Lung (tissue), 17 donors: ENCODE measurements at places on chromosomes 2 and 18. TPM values are rescaled to one million over a fixed set of nuclear protein-coding genes. Genes with fewer than 3 reads are reported as not detected.

DNA sequence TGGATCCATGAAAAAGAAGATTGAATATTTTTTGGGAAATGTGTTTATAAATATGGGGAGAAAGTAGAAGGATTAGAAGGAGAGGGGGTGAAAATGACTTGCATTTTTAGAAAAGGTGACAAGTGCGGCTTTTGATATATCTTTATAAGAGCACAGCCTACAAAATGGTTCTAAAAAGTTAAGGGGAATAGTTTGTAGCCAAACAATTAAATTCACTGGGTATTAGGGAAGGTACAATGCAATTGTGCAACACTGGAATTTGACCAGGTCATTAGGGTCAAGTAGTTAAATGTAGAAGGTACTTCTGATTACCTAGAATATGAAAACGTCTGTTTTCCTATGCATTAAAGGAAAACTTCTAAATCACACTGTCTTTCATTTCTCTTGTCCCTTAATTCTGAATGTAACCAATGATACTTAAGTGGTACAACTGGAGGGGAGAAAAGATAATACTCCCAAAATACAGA, 44.5 kb upstream of the SERTAD2 start:
- H3K27ac ChIP-seq: no peak overlapping the region
- no peaks in the 10 kb centered on the region for H3K27me3 ChIP-seq
- no peak for DNase-seq
- no peaks in the 10 kb centered on the region for H3K4me1 ChIP-seq
- H3K36me3 ChIP-seq: no peaks in the 10 kb centered on the region

GRCh38 chr2:118309946-118310680, 221.8 kb downstream of the INSIG2 start:
- H3K4me1 ChIP-seq: no peaks in the 10 kb centered on the region
- H3K36me3 ChIP-seq: no peaks in the 10 kb centered on the region
- H3K27me3 ChIP-seq: peaks cover 10% of the 10 kb centered on the region
- DNase-seq: peak; percentile 85
- H3K4me3 ChIP-seq: peak overlapping the region; percentile 13

DNA sequence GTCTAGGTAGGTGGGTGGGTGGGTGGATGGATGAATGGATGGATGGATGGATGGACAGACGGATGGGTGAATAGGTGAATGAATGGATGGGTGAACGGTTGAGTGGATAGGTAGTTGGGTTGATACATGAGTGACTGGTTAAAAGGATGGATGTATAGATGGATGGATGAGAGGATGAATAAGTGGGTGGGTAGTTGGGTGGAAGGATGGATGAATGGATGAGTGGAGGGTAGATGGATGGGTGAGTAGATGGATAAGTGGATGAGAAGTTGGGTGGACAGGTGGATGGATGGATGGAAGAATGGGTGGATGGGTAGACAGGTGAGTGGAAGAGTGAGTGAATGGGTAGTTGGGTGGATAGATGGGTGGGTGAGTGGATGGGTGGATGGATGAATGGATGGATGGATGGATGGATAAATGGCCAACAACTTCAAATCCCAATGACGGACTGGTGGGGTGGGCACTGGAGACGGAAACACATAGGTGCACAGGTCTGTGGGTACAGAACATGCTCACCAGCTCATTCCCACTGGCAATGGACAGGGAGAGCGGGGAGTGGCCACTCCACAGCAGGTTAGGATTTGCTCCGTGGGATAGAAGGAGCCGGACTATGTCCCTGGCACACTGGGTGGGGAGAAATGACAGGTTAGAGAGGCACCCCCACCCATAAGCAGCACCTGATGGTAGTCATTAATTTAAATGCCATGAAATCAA, 48.8 kb downstream of the ANKMY1 start:
- no peak overlapping the region for H3K27ac ChIP-seq
- no peak overlapping the region for H3K4me3 ChIP-seq
- no peaks in the 10 kb centered on the region for H3K36me3 ChIP-seq
- peaks cover 1% of the 10 kb centered on the region for H3K4me1 ChIP-seq

GRCh38 chr2:66846887-66847286, 412.0 kb downstream of the MEIS1 start:
- no peaks in the 10 kb centered on the region for H3K36me3 ChIP-seq
- H3K4me1 ChIP-seq: peaks cover 3% of the 10 kb centered on the region
- H3K4me3 ChIP-seq: no peak overlapping the region
- H3K27ac ChIP-seq: no peak overlapping the region
- no peaks in the 10 kb centered on the region for H3K27me3 ChIP-seq
- DNase-seq: no peak

DNA sequence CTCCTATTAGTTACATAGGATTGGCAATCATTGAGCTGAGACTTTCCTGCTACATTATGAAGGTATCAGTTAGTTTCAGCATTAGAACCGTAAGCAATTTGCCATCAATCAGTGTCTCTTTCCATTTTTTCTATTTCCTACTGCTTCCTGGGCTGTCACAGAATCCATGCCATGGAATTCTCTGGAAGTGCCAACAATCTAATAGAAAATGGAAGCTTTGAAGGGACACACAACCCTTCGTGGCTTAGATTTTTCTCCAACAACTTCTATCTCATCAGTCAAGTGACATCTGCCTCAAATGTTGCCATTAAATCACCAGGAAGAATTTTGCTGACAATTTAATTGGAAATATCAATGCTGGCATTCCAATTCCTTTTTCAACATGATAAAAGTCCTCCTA, 183.5 kb upstream of the PARD3B start:
- no peak for DNase-seq
- no peak overlapping the region for H3K27ac ChIP-seq
- H3K4me3 ChIP-seq: no peak overlapping the region
- no peaks in the 10 kb centered on the region for H3K27me3 ChIP-seq
- no peaks in the 10 kb centered on the region for H3K36me3 ChIP-seq

DNA sequence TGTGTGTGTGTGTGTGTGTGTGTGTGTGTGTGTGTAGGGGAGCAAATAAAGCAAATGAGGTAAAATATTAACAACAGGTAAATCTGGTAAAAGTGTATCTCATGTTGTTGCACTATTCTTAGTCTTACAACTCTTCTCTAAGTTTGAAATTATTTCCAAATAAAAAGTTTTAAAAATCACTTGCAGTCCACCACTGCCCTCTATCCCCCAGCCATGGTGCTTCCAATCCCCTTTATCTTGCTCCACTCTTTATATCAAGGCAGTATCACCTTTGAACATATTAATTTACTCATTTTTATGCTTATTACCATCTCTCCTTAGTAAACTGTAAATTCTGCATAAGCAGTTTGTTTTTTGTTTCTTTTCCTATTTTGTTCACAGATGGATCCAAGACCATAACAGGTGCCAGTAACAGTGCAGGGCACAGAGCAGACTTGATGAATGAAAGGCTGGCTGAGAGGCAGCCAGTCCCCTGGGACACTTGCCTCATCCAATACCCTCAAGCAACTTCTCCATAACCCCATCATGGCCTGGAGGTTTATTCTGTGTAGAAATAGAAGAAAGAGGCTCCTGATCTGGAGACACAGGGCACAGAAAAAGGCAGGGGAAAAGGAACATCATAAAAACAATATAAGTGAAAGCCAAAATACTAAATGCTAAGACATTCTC, 67.6 kb downstream of the LDAH start:
- no peak overlapping the region for H3K27ac ChIP-seq
- no peak for DNase-seq
- no peak overlapping the region for H3K4me3 ChIP-seq
- peaks cover 3% of the 10 kb centered on the region for H3K36me3 ChIP-seq
- H3K27me3 ChIP-seq: no peaks in the 10 kb centered on the region
- no peaks in the 10 kb centered on the region for H3K4me1 ChIP-seq

GRCh38 chr2:17758118-17758517, 4.2 kb downstream of the GEN1 start:
- H3K4me1 ChIP-seq: peaks cover 3% of the 10 kb centered on the region
- H3K27ac ChIP-seq: no peak overlapping the region
- no peaks in the 10 kb centered on the region for H3K27me3 ChIP-seq
- no peak overlapping the region for H3K4me3 ChIP-seq
- no peak for DNase-seq
- no peaks in the 10 kb centered on the region for H3K36me3 ChIP-seq

DNA sequence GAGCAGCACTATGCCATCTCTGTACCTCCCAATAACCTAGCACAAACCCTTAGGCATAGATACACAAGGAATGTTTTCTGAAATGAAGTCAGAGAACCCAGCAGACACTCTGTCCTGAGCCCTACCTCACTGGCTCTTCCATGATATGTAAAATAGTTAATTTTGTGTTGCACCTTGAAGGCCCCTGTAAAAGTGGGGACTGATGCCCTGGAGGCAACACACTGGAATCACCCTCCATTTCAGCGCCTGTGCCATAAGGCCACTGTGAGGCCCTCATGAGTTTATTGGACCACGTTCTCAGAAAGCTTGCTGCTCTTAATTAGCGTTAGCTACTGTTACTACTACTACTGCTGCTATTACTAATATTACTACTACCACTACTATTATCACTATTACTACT, 670.1 kb upstream of the SOX11 start:
- H3K36me3 ChIP-seq: no peaks in the 10 kb centered on the region
- DNase-seq: no peak
- peaks cover 3% of the 10 kb centered on the region for H3K4me1 ChIP-seq
- H3K27me3 ChIP-seq: no peaks in the 10 kb centered on the region

GRCh38 chr2:171547256-171547655, 25.0 kb downstream of the CYBRD1 start:
- H3K4me1 ChIP-seq: no peaks in the 10 kb centered on the region
- no peaks in the 10 kb centered on the region for H3K27me3 ChIP-seq
- H3K36me3 ChIP-seq: peaks cover 7% of the 10 kb centered on the region
- H3K4me3 ChIP-seq: no peak overlapping the region

GRCh38 chr2:143803936-143804335, 674.7 kb downstream of the ARHGAP15 start:
- H3K27me3 ChIP-seq: no peaks in the 10 kb centered on the region
- H3K27ac ChIP-seq: no peak overlapping the region
- DNase-seq: no peak
- no peak overlapping the region for H3K4me3 ChIP-seq

GRCh38 chr2:43255296-43255910, 29.0 kb upstream of the ZFP36L2 start:
- no peaks in the 10 kb centered on the region for H3K27me3 ChIP-seq
- peaks cover 9% of the 10 kb centered on the region for H3K36me3 ChIP-seq
- H3K27ac ChIP-seq: no peak overlapping the region
- DNase-seq: peak; percentile 34
- H3K4me3 ChIP-seq: no peak overlapping the region

DNA sequence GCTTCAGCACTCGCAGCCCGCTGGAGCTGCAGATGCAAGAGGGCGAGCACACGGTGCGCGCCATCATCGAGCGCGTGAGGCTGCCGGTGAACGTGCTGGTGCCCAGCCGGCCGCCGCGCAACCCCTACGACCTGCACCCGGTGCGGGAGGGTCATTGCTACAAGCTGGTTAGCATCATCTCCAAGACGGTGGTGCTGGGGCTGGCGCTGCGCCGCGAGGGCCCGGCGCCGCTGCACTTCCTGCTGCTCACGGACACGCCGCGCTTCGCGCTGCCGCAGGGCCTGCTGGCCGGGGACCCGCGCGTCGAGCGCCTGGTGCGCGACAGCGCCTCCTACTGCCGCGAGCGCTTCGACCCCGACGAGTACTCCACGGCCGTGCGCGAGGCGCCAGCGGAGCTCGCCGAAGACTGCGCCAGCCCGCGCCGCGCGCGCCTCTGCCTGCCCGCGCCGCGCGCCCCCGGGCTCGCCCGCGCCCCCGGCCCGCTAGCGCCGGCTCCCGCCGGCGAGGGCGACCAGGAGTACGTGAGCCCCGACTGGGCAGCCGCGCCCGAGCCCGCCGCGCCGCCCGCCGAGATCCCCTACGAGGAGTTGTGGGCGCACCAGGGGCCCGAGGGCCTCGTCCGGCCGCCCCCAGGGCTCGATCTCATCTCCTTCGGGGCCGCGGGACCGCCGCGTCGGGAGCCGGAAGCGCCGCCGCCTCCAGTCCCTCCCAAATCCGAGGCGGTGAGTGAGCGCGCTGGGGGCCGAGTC, 11.8 kb downstream of the GAREM2 start:
- no peaks in the 10 kb centered on the region for H3K4me1 ChIP-seq
- H3K36me3 ChIP-seq: peaks cover 11% of the 10 kb centered on the region
- H3K27me3 ChIP-seq: no peaks in the 10 kb centered on the region
- H3K27ac ChIP-seq: no peak overlapping the region

- H3K4me3 ChIP-seq: no peak overlapping the region
- H3K36me3 ChIP-seq: no peaks in the 10 kb centered on the region
- H3K4me1 ChIP-seq: no peaks in the 10 kb centered on the region
- no peak overlapping the region for H3K27ac ChIP-seq
- DNase-seq: no peak
These were observed 1.2 kb upstream of the SERPINB13 start for GRCh38 chr18:63585988-63586387.

Gene CYP26B1
- total RNA-seq: 4.7 TPM

Gene LYG2
- total RNA-seq: not detected

Gene CMPK2
- 14.8 TPM for total RNA-seq

Gene STARD6
- not detected for total RNA-seq

Gene TSPYL6
- total RNA-seq: 0.20 TPM
